Activated T-helper 1 cell treated with anti-CD3 and anti-CD28 coated beads, Interleukin-2, amount 50 U/mL, for 16 hours (primary cell): ENCODE measurements at places on chromosomes 2 and 18.

GRCh38 chr2:40665493-40666232 lies 213.8 kb upstream of the SLC8A1 start:
- DNase-seq = no peak

DNA sequence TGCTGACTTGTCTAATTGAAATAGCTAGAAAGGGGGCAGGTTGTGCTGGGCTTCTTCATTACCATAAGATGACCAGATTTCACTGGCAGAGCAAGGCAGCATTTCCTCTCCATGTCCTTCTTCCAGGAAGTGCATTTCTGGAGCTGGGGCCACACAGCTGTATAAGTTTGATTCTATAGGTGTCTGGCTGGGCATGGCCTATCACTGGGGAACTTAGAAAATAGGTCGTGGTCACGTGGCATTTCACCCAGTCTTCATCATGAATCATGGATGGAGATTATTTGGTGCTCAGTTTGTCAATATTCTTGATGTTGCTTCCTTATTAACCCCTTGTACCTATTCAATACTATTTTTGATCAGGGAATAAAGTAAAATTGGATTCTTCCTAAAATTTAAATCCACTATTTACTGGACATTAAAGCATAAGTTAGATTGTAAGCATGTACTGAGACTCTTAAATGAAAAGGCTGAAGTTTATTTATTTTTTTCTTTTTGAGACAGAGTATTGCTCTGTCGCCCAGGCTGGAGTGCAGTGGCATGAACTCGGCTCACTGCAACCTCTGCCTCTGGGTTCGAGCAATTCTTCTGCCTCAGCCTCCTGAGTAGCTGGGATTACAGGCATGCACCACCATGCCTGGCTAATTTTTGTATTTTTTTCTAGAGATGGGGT lies 49.5 kb upstream of the TMEM87B start:
- no peak for DNase-seq

DNA sequence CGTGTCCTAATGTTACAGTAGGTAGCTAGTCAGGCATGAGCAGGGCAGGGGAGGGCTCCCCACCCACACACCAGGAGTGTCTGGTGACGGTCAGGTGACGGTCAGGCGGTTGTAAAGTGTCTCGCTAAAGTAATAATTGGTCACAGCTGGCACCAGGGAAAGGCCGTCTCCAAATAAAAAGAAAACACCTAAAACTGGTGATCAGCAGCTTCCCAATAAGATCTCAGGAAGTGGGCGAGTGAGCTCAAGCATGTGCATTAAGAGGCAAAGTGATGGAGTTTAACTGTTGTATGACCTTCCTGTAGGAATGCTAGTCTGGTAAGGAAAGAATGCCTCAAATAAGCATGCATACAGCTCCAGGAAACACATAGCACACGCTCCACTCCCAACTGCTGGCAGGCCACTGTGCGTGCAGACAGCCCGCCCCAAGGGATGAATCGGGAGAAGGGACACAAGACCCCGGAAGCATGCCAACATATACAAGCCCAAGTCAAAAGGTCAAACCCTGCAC lies 177.1 kb downstream of the RNF144A start:
- no peak for DNase-seq

DNA sequence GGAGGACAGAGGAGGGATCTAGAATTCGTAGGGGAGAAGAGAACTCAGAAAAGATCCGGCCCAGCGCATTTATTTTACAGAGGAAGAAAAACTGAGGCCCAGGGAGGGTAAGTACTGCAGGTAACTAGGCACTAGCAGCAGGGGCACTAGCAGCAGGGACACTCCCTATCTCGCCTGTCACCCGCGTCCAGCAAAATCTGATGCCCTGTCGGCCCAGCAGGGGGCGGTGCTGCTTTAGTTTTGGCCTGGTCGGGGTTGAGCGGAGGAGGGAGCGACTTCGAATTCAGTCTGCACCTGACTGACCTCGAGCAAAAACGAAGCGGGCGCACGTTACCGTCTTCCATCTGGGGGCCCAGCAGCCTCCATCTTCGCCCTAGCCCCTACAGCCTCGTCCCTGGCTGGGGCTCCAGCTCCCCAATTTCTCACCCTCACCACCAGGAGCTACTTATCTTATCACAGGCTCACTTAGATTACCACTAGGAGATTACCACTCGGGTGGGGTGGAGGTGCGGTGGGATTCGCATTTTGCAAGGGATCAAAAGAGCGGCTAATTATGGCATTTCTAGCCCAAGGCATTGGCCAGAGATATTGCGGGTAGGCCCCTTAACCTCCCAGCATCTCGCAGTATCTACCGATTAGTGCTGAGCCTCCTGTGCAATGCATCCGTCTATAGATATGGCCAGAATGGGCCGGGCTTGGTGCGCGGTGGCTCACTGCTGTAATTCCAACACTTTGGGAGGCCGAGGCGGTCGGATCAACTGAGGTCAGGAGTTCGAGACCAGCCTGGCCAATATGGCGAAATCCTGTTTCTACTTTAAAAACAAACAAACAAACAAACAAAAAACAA lies 17.8 kb upstream of the CD8A start:
- peak; percentile 81 for DNase-seq

- no peak for DNase-seq
These were observed 73.2 kb downstream of the WDSUB1 start for GRCh38 chr2:159213296-159213695.

GRCh38 chr18:48756511-48757226 lies 194.1 kb downstream of the SMAD7 start:
- no peak for DNase-seq

GRCh38 chr2:121595012-121595891 lies 54.0 kb downstream of the CLASP1 start:
- no peak for DNase-seq

DNA sequence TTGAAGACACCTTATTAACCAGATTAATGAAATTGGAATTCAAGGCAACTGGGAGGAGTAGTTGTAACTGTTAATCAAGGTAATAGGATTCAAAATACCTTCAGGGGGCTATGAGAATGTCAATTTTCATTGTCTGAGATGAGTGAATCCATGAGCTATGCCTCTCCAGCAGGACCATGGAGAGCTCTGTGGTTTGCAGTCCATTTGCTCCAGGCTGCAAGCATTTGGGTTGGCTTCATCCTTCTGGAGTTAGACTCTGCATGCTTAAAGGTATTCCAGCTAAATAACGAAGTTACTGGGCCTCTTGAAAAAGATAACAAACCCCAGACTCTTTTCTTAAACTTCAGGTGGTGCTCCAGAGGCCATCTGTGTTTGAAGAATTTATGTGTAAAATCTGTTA lies 207.1 kb upstream of the SLC8A1 start:
- no peak for DNase-seq
